ENCODE measurements at places on chromosomes 3 and 15. TPM values are rescaled to one million over a fixed set of nuclear protein-coding genes. Genes with fewer than 3 reads are reported as not detected.

DNA sequence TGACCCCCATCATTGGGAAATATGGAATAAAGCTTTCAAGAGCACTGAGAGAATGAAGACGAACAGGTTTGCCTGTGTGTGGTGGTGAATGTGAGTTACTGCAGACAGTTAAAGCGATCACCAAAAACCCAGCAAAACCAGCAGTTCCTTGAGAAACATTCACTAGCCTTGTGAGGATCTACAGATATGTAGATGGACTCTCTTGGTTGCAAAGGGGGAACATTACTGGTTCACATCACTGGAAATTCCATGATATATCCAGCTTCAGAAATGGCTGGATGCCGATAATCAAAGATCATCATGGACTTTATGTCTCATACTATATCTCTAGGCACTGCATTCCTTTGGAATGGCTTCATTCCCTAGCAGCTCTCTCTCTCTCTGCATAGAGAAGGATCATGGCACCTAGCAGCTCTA lies 10.2 kb upstream of the HERC1 start:
- no peak overlapping the region for H3K27ac ChIP-seq
- no peaks in the 10 kb centered on the region for H3K27me3 ChIP-seq
- DNase-seq, result no peak
- no peaks in the 10 kb centered on the region for H3K36me3 ChIP-seq

DNA sequence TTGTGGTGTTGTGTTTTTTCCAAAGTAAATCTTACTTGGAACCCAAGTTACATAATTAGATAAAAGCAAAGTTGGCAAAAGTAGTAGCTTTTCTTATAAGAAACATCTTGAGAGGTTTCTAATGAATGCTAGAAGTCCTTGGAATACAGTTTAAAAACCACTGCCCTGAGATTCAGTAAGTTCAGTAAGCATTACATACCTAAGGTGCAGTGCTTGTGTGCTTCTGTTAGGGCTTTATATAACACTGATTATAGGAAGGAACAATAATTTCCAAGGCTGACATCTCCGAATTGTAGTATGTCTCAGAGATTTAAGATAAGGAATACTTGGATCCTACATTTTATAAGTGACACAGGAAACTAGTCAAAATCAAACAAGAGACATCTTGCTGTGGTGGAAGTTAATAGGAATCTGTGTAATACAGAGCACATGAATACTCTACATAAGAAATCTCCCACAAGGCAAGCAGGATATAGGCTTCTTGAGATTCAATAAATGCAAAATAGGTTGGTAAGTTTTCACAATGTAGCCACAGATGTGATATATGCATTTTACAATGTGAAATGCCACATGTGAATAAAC lies 268.2 kb downstream of the LSAMP start:
- H3K27ac ChIP-seq, result no peak overlapping the region
- no peaks in the 10 kb centered on the region for H3K27me3 ChIP-seq
- H3K4me1 ChIP-seq, result no peaks in the 10 kb centered on the region
- no peak for DNase-seq

The GLCE gene
- 2.5 TPM for total RNA-seq

The DUOX2 gene
- total RNA-seq, result not detected

GRCh38 chr15:69392352-69392751 lies 21.8 kb upstream of the KIF23 start:
- no peak for DNase-seq
- H3K4me1 ChIP-seq, result peaks cover 4% of the 10 kb centered on the region
- H3K27me3 ChIP-seq, result peaks cover 3% of the 10 kb centered on the region
- H3K36me3 ChIP-seq, result no peaks in the 10 kb centered on the region
- H3K4me3 ChIP-seq, result no peak overlapping the region
- no peak overlapping the region for H3K27ac ChIP-seq

- H3K4me3 ChIP-seq, result no peak overlapping the region
- H3K27me3 ChIP-seq, result peaks cover 7% of the 10 kb centered on the region
- no peak overlapping the region for H3K27ac ChIP-seq
These were observed 9.2 kb upstream of the EPB42 start for GRCh38 chr15:43229977-43230376.

GRCh38 chr15:92683511-92683834 lies 27.9 kb upstream of the FAM174B start:
- peak; percentile 8 for DNase-seq
- peaks cover 3% of the 10 kb centered on the region for H3K27me3 ChIP-seq
- no peaks in the 10 kb centered on the region for H3K4me1 ChIP-seq
- H3K36me3 ChIP-seq, result no peaks in the 10 kb centered on the region

The NR2E3 gene
- not detected for total RNA-seq

The GTF2E1 gene
- 13.2 TPM for total RNA-seq

The RAB6B gene
- not detected for total RNA-seq

The SSUH2 gene
- total RNA-seq, result not detected

The MYL3 gene
- total RNA-seq, result not detected

The TRPM1 gene
- not detected for total RNA-seq

DNA sequence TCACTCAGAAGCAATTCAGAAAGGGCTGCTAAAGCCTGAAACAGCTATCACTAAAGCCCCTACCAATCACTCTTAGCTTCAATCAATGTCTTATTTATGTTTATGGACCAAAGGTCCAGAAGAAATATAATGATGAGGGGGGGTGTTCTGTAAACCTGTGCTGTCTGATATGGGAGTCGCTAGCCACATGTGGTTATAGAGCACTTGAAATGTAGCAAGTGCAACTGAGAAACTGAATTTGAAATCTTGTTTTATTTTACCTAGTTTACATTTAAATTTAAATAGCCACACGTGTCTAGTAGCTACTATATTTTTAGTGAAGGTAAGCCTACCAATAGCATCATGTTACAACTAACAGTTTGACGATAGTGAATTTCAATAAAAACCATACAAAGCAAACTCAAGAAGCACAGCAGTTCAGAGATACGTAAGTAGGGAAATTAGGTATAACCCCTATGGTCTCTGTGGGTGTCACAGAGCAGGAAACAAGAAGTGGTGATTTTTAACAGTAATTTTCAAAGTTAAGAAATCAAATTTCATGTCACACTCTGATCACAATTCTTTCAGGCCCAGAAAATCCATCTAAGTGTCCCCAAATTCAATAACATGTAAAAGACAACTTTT lies 3.6 kb downstream of the POU1F1 start:
- peaks cover 2% of the 10 kb centered on the region for H3K27me3 ChIP-seq
- H3K27ac ChIP-seq, result no peak overlapping the region
- no peak overlapping the region for H3K4me3 ChIP-seq
- DNase-seq, result no peak
- H3K4me1 ChIP-seq, result peaks cover 37% of the 10 kb centered on the region

GRCh38 chr3:64185436-64185835 lies 39.8 kb downstream of the PRICKLE2 start:
- no peak overlapping the region for H3K4me3 ChIP-seq
- H3K4me1 ChIP-seq, result no peaks in the 10 kb centered on the region
- no peaks in the 10 kb centered on the region for H3K36me3 ChIP-seq

GRCh38 chr3:153339065-153339464 lies 177.0 kb downstream of the RAP2B start:
- no peak overlapping the region for H3K4me3 ChIP-seq
- DNase-seq, result no peak
- peaks cover 2% of the 10 kb centered on the region for H3K4me1 ChIP-seq
- H3K27ac ChIP-seq, result no peak overlapping the region

GRCh38 chr3:177553012-177553411 lies 355.7 kb upstream of the TBL1XR1 start:
- H3K27ac ChIP-seq, result no peak overlapping the region
- H3K4me3 ChIP-seq, result no peak overlapping the region
- H3K36me3 ChIP-seq, result no peaks in the 10 kb centered on the region
- no peak for DNase-seq

GRCh38 chr3:150300388-150300787 lies 107.7 kb upstream of the TSC22D2 start:
- H3K27ac ChIP-seq, result no peak overlapping the region
- no peak for DNase-seq
- H3K4me1 ChIP-seq, result no peaks in the 10 kb centered on the region
- H3K4me3 ChIP-seq, result no peak overlapping the region
- H3K27me3 ChIP-seq, result peaks cover 23% of the 10 kb centered on the region

DNA sequence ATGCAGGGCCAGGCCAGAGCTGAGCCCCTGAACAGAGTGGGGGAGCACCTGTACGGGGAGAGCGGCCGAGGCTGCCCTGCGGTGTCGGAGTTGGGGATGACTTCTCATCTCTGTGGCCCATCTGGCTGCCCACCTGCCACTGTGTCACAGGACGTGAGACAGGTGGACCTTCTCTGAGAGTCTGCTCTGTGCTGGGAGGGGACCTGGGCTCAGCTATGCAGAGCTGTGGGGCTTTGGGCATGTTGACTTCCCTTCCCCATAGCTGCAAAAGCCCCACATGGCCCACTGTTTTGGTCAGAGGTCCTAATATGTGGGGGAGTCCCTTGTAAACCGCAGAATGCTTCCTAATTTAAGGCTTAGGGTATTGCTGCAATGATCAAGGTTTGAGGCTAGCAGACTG lies 68.0 kb upstream of the TRPM1 start:
- no peaks in the 10 kb centered on the region for H3K36me3 ChIP-seq
- H3K27ac ChIP-seq, result no peak overlapping the region
- peaks cover 6% of the 10 kb centered on the region for H3K4me1 ChIP-seq
- no peaks in the 10 kb centered on the region for H3K27me3 ChIP-seq

DNA sequence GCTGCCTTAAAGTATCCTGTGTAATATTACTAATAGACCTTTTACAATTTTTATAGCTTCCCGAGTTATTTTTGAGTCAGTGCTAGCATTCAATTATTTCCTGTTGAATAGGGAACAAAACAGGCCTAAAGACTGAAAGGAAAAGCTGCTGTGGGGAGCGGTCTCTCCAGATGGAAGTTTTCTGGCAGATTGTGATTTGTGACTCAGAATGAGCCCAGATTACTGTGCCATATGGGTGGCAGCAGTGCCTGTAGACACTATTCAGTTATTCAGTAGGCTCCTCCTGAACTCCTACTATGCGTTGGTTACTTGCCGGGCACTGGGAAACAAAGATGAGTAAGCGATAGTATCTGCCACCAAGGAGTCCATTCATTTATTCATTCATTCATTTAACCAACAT lies 211.8 kb downstream of the CHST2 start:
- H3K4me3 ChIP-seq, result no peak overlapping the region
- H3K36me3 ChIP-seq, result no peaks in the 10 kb centered on the region
- no peaks in the 10 kb centered on the region for H3K27me3 ChIP-seq
- DNase-seq, result no peak
- H3K4me1 ChIP-seq, result peaks cover 12% of the 10 kb centered on the region

The BCL6 gene
- 101 TPM for total RNA-seq

GRCh38 chr3:58666683-58667082 lies at the start of gene FAM3D:
TSS of gene FAM3D (minus strand) at chr3:58666774. CDS start at chr3:58655563, 11,211 bp downstream.
- no peak for DNase-seq
- H3K4me1 ChIP-seq, result no peaks in the 10 kb centered on the region
- no peak within 1 kb of the TSS for H3K27ac ChIP-seq
- peaks cover 1% of the 10 kb centered on the region for H3K27me3 ChIP-seq
- no peak within 1 kb of the TSS for H3K4me3 ChIP-seq
- H3K36me3 ChIP-seq, result no peaks in the 10 kb centered on the region

- no peak overlapping the region for H3K27ac ChIP-seq
- H3K4me3 ChIP-seq, result no peak overlapping the region
- no peaks in the 10 kb centered on the region for H3K4me1 ChIP-seq
- no peaks in the 10 kb centered on the region for H3K36me3 ChIP-seq
- H3K27me3 ChIP-seq, result peaks cover 9% of the 10 kb centered on the region
These were observed 18.4 kb upstream of the INSYN1 start for GRCh38 chr15:73771385-73772045.

Data from activated naive CD4-positive, alpha-beta T cell treated with anti-CD3 and anti-CD28 coated beads for 36 hours (primary cell).